B cell (primary cell): ENCODE measurements at places on chromosomes 3 and 15. TPM values are rescaled to one million over a fixed set of nuclear protein-coding genes. Genes with fewer than 3 reads are reported as not detected.

DNA sequence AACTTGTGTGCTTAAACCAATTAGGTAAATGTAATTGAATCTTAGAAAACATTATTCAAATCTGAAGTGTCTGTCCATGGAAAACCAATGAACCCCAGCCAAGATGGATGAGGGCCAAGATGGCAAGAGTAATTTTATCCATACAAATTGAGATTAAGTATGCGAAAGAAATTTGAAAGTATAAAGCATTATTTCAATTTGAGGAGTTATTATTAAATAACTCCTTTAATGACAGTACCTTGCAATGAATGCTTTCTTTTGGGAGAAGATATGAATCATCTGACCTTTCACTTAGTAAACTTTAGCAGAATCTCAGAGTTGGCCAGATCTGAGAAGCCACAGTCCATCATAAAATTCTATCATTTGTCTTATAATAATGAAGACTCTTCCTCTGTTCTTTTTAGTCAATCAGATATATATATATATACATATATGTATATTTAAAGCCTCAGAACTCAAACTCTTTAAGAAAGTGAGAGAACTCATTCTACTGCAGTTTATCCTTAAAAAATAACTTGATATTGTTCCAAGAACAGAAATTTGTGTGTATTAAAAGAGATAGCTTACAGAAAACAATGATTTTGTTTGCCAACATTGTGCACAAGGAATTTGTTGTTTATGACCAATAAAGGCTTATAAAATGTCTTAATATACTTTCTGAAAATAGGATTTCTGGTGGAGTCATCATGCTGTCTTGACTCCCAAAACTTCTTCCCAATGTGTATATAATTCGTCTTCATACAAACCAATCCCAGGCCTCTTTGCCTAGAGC is 434.8 kb upstream of the THBS1 start:
- no peak for DNase-seq

- DNase-seq = no peak
Measured at GRCh38 chr3:157692468-157692867, 189.3 kb upstream of the VEPH1 start.

- DNase-seq = no peak
Measured at GRCh38 chr3:24067483-24067882, 122.4 kb downstream of the NR1D2 start.

DNA sequence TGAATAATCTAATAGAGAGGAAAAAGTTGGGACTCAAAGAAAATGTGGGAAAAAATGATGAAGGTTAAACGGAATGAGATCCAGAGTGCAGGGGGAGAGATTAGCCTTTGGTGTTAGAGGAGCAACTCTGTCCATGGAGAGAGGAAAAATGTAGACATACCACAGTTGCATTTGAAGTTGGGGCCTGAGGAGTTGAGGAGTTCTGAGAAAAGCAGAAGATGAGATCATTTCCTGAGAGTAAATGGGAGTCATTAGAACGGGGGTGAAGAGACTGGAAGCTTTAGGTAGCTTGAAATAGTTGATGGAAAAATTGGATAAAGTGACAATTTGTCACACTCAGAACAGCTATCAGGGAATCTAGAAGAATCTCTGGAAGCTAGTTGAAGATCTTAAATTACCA is 7.3 kb downstream of the CCR5AS start:
- DNase-seq = no peak

- DNase-seq = no peak
Measured at GRCh38 chr3:101703169-101703568, 16.7 kb upstream of the RPL24 start.

- DNase-seq = peak; percentile 82
Measured at GRCh38 chr3:101936419-101937356, 87.4 kb downstream of the NFKBIZ start.

DNA sequence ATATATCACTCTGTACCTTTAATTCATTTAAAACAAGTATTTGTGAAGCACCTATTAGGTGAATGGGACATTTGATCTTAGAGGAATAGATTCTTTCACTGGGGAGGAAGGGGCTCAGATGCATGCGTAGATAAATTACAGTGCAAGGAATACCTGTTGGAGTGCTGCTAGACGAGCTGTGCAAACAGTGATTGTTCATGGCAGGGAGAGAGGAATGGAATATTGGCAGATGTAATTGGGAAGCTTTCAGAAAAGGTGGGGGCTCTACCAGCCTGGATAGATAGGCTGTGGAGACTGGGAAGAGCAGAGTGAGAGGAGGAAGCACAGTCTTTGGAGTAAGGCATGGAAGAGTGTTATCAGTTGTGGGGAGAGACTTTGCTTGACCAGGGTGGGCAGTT is 116.8 kb downstream of the AKAP13 start:
- DNase-seq = no peak

ACOX2 gene
- not detected in 2 replicates for polyA plus RNA-seq

BCL2A1 gene
- polyA plus RNA-seq = 34.0 and 49.2 TPM in 2 replicates

LRRN1 gene
- 0.27 and 1.1 TPM in 2 replicates for polyA plus RNA-seq

KNL1 gene
- polyA plus RNA-seq = 0.91 and 1.7 TPM in 2 replicates

PGBD4 gene
- polyA plus RNA-seq = 2.5 and 4.9 TPM in 2 replicates
